ENCODE measurements at places on chromosomes 12 and 14.

DNA sequence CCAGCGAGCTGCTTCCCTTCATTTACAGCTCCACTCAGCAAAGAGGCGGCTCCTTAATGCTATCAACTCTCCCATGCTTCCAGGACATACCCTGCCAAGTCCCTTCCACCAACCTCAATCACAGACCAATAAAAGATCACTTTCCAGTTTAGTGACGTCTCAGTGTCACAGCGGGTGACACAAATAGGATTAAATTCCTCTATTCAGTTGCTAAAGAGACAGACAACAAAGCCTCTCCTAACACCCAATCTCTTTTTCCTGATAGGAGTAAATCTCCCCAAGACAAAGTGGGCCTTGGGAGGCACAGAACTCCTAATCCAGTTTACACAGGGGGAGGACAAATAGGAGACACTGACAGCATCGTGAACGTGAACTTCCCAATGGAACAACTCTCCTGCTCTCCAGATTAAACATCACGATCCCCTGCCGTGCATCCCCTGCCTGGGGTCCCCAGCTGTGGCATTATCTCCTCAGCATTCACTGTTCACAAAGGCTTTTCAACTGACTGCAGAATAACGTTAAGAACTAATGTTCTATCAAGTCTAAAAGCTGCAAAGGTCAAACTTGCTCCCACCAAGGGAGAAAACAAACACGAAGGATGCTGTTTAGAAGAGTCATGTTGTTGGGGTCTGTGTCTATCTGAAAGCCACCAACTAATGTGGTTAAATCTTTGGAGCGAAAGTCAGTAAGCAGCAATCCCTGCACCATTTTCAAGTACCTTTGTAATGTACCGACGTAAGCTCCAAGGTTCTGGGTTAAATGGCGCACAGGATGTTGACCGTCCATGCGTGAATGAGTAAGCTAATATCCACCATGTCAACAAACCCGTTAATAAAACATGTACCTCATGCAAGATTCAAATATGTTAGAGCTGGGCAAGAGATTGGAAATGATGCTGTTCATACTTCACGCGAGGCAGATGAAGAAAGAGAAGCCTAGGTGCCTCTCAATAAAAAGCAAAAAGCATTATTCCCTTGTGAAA lies 31.5 kb downstream of the TMEM132D start:
- no peak for DNase-seq

- DNase-seq = no peak
Measured at GRCh38 chr12:29309320-29309902, 71.6 kb downstream of the ERGIC2 start.

DNA sequence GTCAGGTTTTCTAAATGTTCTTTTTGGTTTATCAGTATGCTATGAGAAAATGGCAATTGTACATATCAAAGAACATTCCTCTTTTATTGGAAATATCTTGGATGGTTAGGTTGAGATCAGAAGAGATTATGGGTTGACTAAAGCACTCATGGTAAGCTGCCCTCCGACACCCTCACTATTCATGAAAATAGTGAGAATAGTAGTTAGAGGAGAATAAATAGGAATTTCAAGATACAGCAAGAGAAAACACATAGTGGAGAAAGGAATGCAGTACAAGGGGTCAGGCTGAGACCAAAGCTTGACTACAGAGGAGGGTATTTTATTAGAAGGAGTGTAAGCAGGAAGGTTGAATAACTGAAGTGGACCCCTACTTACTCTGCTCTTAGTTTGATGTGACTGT lies 112.5 kb downstream of the PTPRQ start:
- DNase-seq = no peak

- no peak for DNase-seq
Measured at GRCh38 chr14:34161351-34162082, 210.6 kb upstream of the EGLN3 start.

GRCh38 chr14:75845136-75845804 lies 136.5 kb downstream of the TGFB3 start:
- DNase-seq = no peak

GRCh38 chr14:73143003-73143402 lies 6.7 kb downstream of the PSEN1 start:
- DNase-seq = no peak

DNA sequence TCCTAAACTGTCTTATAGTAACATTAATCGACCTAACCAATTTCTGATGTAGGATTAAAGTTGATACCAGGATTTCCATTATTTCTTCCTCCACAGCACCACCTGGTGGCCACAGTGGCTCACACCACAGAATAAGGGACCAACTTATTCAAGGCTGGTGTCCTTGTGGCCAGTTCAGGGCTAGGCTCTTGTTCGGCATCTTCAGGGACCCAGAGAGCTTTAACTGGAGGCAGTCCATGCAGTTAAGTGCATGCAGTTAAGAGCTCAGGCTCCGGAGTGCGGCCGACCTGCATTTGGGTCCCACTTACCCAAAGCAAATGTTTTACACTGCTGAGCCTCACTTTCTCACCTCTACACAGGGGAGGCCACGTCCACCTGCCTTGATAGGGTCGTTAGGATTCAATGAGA lies 42.0 kb upstream of the GPR68 start:
- DNase-seq = peak; percentile 60

DNA sequence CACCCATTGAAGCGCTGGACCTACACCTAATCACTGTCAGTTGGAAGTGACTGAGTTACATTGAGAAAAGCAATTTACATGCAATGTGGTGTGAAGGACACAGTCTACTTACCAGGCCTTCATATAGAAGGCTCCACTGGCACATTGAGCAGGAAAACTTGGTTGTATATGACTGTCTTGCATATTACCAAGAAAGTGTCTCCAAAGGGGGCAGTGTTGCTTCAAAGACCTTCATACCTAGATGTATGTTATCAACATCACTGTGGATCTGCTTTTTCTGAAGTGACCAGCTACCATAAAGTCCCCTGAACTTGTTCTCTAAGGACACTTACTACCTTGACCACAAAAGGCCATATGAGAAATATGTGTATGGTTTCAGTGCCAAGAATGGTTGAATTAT lies 64.1 kb downstream of the NELL2 start:
- DNase-seq = no peak

Data from stimulated activated CD4-positive, alpha-beta T cell treated with anti-CD3 and anti-CD28 coated beads, Interleukin-1b, Interleukin-23, amount 100 ng/mL, for 1 hour (primary cell).